ENCODE measurements at places on chromosomes 13 and 19. TPM values are rescaled to one million over a fixed set of nuclear protein-coding genes. Genes with fewer than 3 reads are reported as not detected.
A peak's percentile ranks its signal among the peaks of the same experiment; 100 is the strongest.

DNA sequence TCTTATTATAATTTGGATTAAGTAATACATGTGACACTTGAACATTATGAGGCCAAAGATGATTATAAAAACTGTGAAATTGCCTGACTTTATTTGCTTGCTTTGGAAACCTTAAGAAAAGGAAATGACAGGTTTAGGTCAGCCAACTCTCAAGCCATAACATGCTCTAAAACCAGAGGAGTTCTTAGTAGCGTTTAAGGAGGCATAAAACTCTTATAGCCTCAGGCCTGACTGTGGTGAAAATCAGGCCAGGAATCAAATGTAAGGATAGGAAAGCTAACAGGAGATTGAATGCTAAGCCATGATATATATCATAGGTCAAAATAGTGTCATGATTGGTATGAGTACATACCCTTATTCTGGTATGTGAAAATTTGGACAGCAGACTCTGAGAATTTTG, 1142.4 kb upstream of the MIR17HG start:
- no peak for DNase-seq

GRCh38 chr13:52061587-52061986, 37.1 kb downstream of the UTP14C start:
- no peak for DNase-seq

DNA sequence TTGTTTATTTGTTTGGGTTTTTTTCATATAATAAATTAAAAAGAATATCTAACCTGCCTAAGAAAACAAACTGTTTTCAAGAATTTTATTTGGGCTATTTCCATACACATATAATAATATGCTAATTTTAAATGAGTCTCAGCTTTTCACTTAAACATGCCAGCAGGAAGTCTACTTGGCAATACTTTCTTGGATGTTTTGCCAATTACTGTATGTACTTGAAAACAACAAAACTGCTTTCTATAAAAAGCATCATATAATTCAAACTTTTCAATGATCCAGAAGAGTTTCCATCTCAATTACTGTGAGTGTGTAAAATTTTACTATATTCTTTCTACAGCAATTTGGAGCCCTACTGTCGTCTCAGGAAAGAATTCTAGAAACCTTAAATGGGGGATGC, 961.2 kb downstream of the PCDH17 start:
- DNase-seq, result no peak

- DNase-seq, result peak; percentile 97
Observed at GRCh38 chr19:48634424-48635262, 2.5 kb downstream of the DBP start.

- DNase-seq, result no peak
Observed at GRCh38 chr19:5782945-5783919, 1.3 kb downstream of the PRR22 start.

DNA sequence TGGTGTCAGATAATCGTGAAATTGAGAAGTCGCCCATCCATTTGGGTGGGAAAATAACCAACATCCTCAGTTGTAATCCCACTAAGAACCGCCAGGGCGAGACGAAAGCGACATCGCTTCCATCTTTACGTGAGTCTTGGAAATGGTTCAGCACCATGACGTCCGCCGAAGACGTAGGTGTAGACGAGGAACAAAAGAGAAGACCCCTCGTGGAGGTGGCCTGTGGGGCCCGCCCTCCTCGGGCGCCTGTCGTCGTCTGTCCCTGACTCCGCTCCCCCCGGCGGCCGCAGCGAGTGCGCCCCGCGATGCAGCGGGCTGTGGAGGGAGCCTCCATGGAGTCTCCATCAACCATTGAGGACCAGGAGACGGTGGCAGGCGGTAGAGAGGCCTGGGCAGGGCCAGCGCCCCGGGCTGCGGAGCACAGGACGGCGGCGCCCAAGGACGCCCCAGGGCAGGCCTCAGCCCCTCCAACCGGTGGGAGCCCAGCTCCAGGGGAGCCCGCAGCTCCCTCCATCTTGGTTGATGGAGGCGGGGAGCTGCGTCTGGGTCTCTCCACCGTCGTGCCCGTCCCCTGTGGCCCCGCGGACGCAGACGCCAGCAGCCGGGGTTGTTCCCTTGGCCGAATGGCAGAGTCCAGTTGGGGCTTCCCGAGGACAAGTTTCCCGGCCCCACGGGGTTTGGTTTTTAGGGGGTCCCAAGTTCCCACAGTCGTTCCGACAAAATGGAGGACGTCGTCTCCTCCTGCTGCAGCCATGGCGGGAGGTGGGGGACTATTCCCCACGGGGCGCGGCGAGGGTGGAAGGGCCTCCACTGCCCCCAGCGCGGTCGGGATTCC, 990 bp upstream of the ZMYM2 start:
- peak; percentile 84 for DNase-seq

DNA sequence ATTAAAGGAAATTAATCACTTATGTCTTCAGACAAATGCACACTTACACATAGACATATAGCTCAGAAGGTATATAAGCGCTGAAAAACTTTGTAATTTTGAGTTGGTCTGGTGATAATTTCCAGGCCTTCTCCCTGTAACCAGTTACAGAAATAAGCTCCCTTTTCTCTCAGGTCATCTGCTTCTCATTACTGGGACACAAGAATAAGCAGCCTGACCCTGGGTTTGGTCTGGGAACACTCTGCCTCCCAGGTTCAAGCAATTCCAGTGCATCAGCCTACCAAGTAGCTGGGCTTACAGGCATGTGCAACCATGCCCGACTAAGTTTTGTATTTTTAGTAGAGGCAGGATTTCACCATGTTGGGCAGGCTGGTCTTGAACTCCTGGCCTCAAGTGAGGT, 274.5 kb downstream of the LMO7 start:
- DNase-seq, result no peak

DNA sequence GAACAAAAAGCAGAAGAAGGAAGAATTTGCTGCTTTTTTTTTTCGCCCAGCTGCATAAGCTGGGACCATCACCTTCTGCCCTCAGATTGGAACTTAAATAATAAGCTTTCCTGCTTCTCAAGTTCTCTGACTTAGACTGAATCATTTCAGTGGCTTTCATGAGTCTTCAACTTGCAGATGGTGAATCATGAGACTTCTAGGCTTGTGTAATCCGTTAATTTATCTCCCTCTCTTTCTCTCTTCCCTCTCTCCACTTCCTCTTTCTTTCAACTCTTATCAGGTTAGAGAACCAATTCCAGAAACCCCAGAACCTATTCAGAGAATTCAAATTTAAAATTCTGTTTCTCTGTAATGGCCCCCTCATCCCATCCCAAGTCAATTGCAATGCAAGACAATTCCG, 1153.7 kb downstream of the PCDH9 start:
- no peak for DNase-seq

DNA sequence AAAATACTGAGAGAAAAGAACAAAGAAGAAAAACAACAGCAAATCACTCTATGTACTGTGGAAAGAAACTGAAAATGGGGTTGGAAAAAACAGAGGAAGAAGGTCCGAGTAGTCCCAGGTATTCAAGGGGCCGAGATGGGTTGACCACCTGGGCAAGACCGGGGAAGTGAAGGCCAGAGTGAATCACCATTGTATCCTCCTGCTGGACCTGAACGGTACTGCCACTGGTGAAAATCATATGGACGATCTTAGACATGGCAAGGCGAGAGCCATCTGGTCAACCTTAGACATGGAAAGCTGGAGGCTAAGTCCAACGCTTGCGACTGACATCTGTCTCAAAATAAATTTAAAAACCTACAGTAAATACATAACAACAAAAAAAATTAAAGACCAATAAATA, 44.4 kb upstream of the ZNF91 start:
- DNase-seq, result no peak

DNA sequence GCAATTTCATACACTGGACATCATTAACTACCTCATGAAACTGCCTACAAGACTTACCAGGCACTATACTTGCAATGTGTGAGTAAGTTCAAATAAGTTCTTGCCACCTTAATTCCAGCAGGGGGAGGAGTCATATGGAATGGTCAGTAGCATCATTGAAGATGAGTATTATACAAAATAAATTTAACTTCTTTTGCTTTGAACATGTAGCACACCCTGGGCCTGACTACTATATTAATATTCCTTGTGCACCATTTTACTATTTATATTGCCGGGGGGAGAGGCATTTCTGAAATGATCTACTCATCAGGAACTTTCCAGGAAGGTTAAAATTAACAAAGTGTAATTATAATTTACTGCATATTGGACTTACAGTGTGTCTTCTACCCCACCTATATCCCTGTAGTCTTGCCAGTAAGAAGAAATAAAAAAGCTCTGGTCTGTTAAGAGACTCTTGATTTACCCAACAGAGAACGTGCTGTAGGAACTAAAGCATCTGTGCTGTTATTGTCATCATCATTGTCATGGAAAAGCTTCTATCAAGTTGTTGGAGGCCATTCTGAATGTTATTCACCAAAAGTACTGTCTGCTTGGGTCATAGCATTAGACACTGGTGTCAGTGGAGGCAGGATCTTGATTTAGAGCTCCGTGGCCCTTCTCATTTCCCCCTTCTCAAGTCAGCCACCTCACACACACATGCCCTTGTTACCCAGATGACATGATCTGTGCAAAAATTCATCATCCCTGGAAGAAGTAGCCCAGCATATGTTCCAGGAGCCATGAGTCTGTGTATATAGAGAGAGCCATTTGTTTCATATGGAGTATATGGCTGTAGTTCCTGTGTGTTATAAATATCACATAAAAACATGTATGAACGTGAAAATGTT, 147.1 kb downstream of the MTUS2 start:
- no peak for DNase-seq

- peak; percentile 8 for DNase-seq
Observed at GRCh38 chr19:30327331-30327730, 44.9 kb upstream of the ZNF536 start.

DNA sequence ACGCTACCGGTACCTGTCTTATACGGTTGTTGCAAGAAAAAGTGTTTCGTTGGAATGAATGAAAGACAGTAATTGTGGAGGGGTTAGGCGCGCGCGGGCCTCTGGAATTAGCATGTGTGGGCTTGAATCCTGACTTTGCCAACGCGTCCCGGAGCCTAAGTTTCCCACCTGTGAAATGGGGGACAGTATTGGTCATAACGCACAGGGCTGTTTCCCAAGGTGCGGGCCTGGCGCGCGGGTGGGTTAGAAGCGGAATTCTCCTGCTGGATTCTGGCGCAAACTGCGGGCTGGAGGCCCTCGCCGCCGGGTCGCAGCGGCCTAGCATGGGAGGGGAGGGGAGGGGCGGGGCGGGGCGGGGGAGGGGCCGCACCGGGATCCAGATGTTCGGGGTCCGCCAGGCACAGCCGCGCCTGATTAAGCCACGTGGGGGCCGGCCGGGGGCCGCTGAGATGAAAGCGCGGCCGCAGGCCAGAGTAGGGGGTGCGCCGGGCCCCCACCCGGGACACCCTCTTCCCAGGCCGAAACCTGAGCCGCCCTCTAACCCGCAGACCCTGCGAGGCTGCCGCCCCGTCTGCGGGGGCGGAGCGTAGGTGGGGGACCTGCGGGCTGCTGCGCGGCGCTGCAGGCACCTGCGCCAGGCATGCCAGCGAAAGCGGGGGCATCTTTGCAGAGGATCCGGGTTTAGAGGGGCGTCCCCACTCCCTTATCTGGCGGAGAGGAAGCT, 1.2 kb upstream of the TMEM59L start:
- no peak for DNase-seq

GRCh38 chr13:107291875-107292274, 723.9 kb upstream of the ARGLU1 start:
- DNase-seq, result no peak

GRCh38 chr13:42022796-42023493, 25.5 kb upstream of the DGKH start:
- DNase-seq, result no peak

DNA sequence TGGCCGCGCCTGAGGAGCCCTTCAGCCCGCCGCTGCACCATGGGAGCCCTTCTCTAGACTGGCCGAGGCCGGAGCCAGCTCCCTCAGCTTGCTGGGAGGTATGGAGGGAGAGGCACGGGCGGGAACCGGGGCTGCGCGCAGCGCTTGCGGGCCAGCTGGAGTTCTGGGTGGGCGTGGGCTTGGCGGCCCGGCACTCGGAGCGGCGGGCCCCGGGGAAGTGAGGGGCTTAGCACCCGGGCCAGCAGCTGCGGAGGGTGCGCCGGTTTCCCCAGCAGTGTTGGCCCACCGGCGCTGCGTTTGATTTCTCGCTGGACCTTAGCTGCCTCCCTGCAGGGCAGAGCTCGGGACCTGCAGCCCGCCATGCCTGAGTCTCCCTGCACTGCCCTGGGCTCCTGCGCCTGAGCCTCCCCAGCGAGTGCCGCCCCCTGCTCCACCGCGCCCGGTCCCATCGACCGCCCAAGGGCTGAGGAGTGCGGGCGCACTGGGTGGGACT, 1890.0 kb upstream of the PCDH20 start:
- DNase-seq, result no peak

- peak; percentile 83 for DNase-seq
Observed at GRCh38 chr19:51552996-51553725, 17.9 kb upstream of the ZNF175 start.

- DNase-seq, result peak; percentile 89
Observed at GRCh38 chr13:44918326-44919103, 70.8 kb downstream of the NUFIP1 start.

The NLRP4 gene
- not detected for total RNA-seq

The LILRA1 gene
- total RNA-seq, result not detected

The SLC5A5 gene
- total RNA-seq, result 0.75 TPM

The MAG gene
- 2.1 TPM for total RNA-seq

The SELENOV gene
- total RNA-seq, result 1.1 TPM
